ENCODE measurements at places on chromosomes 11 and 22. TPM values are rescaled to one million over a fixed set of nuclear protein-coding genes. Genes with fewer than 3 reads are reported as not detected.

Gene MAPK8IP2
- 5.7 TPM for total RNA-seq

Gene KCNC1
- total RNA-seq = 0.04 TPM

Gene SOX10
- 2.4 TPM for total RNA-seq

Gene SCUBE1
- 1.2 TPM for total RNA-seq

Gene OLFML1
- total RNA-seq = not detected

Gene APOA1
- 0.79 TPM for total RNA-seq

Gene ANKK1
- 0.20 TPM for total RNA-seq

Gene CDCA5
- 94.8 TPM for total RNA-seq

Gene MS4A2
- not detected for total RNA-seq

Gene SOX6
- total RNA-seq = 0.15 TPM

Gene GLYATL1B
- not detected for total RNA-seq

Gene ABTB2
- total RNA-seq = 5.3 TPM

Gene KRTAP5-1
- not detected for total RNA-seq

Gene OR5I1
- total RNA-seq = not detected

Gene C11orf87
- 0.11 TPM for total RNA-seq

Gene TSSC4
- total RNA-seq = 51.0 TPM

All from H9 (cell line).